Stimulated activated CD8-positive, alpha-beta memory T cell treated with anti-CD3 and anti-CD28 coated beads, Interleukin-7, amount 100 ng/mL, for 4 hours (primary cell): ENCODE measurements at places on chromosomes 2 and 18.

GRCh38 chr18:68121308-68121707 is 593.6 kb downstream of the TMX3 start:
- DNase-seq: no peak

GRCh38 chr2:203983064-203983715 is 46.6 kb downstream of the ICOS start:
- no peak for DNase-seq

- no peak for DNase-seq
Observed at GRCh38 chr18:62838475-62839098, 123.2 kb downstream of the PHLPP1 start.

DNA sequence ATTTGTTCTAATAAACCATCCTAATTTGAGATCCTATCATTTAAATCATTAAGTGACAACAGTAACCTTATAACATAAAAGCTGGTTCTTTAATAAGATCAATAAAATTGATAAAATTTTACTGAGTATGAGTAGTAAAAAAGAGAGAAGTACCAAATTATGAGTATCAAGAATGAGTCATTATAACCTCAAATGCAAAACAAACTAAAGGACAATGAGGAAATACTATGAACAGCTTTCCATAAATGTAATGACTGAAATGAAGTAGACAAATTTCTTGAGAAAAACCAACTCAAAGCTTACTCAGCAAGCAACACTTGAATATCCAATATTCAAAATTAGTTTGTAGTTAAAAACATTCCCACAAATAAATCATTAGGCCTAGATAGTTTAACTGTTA is 433.0 kb downstream of the ZEB2 start:
- no peak for DNase-seq

DNA sequence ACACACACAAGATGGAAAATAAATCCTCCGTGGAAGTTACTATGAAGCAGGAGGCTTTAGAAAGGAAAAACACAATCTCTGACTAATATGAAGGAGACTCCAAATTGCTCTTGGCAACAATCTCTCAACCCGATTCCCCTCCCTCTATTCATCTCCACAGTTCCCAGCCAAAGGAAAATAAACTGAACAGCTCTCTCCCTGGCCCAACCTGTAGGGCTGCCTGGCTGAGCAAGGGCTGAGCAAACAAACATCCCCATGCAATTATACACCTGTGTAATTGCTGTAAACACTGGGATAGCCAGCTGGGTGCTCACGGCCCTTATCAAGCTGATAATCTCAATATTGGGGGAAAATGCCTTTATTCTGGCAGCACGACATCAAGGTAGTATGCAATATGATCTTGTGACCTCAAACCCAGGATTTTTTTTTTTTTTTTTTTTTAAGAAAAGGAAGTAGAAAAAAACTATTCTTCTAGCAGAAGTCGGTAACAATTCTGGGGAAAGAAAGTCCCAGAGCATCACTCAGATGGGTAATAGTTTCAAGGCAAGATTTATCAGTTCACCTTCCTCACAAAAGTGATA is 203.3 kb upstream of the SMAD2 start:
- DNase-seq: no peak

DNA sequence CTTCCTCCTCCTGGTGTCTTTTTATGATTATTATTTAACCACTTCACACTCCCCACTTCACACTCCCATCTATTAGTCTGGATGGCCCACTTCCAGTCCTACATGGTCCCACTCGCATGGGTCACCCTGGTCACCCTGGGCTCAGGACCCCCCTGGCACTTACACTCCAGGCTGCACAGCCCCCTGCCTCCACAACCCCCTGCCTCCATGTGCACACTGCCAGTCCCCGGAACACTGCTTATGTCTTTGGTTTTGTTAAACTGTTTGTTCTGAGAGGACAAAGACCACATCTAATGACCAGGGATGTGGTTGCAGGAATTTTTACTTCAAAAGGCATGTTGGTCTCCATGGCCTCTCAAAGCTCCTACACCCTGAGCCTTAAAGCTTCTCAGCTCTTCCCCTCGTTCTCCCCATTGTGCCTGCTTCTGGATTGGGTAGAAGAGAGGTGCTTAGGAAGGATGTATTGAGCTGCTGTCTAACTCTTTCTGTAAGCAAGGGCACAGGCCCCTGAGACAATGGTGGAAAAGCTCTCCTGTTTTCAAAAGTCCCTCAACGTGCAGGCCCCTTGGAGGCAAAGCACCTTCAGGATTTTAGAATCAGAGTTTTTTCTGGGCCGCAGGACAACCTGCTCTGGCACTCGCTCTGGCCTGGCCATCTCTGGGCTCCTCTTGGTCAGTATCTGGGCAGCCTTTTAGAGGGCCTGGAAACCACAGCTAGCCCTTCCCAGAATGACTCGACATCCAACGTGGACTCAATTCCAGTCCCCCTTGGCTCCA is 150.0 kb upstream of the HAAO start:
- no peak for DNase-seq

- peak; percentile 16 for DNase-seq
Observed at GRCh38 chr18:46042571-46043123, 29.4 kb downstream of the PSTPIP2 start.
